Upper lobe of right lung (tissue), 1 donor: ENCODE measurements at places on chromosomes 2 and 18. TPM values are rescaled to one million over a fixed set of nuclear protein-coding genes. Genes with fewer than 3 reads are reported as not detected.

DNA sequence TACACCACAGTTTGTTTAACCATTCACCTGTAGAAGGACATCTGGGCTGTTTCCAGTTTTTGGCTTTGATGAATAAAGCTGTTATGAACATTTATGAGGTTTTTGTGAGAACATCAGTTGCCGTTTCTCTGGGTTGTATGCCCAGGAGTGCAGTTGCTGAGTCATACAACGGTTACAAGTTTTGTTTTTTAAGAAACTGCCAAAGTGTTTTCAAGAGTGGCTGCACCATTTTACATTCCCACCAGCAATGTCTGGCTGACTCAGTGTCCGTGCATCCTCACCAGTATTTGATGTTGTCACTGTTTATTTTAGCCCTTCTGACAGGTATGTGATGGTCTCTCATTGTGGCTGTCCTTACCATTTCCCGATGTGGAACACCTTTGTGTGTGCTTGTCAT is 48.0 kb upstream of the GPR17 start:
- DNase-seq: no peak

GRCh38 chr18:39724652-39725051 is 2159.1 kb upstream of the CELF4 start:
- DNase-seq: no peak

- DNase-seq: no peak
Observed at GRCh38 chr2:100136310-100136709, 6.1 kb downstream of the AFF3 start.

- DNase-seq: no peak
Observed at GRCh38 chr18:9552191-9552590, 62.2 kb downstream of the PPP4R1 start.

Gene UGT1A8
- total RNA-seq: not detected

DNA sequence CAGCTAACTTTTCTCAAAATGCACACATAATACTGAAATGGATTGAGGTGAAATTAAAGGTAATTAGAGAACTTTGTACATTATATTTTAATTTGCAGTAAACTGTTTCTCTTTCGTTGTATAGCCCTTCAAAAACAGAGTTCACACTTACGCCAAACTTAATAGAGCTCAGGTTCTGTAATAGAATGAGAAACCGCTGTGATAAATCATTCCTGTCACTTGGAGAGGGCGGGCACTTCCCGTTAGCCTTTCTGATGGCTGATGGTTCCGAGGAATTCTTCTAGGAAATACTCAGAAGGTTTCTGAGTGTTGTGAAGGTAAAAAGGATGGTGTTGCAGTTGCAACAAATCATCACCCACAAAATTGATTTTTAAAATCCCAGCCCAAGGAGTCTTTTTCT is 155.8 kb upstream of the ALKAL2 start:
- no peak for DNase-seq

GRCh38 chr2:212032536-212033219 is 505.9 kb downstream of the ERBB4 start:
- no peak for DNase-seq

DNA sequence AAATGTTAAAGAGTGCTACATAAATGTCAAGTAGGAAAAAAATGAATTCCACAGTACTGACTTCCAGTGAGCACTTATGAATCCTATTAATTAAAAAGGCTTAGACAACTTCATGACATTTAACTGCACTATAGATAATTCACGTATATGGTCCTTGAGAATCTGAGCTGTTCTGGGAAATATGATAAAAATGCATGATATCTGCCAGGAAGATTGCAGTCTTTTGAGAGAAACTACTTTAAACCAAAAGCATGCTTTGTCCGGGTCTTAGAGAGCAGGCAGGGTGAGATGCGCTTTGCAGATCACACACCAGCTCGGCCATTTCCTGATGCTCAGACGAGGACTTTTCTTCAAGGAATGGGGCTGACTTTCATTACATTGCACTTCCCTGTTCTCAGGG is 42.6 kb downstream of the CMPK2 start:
- DNase-seq: no peak

Gene EGR4
- total RNA-seq: not detected

DNA sequence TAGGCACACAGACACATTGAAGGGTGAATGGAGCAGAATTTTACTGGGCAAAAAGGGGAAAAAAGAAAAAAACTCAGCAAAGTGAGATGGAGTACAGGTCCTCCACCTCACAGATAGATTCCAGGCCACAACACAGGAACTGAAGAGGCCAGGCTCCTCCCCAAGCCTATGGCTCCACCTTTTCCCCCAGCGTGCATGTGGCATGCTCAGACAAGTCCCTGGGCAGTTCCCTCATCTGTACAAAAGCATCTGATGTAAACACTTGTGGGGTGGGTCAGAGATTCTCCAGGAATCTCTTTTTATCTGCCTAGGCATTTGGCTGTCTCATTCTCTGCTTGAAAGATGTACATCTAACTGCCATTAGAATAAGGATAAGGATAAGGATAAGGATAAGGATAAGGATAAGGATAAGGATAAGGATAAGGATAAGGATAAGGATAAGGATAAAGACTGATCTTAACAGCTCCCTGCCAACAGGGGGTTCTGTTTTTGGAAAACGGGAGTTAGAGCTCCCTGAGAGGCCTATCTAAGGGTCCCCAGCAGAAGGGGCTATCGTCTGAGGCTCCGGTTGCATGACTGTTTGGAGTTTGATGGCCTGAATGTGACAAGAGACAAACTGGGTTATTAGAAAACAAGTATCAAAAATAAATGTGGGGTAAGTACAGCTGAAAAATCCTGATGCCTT is 17.2 kb upstream of the ASXL3 start:
- no peak for DNase-seq

DNA sequence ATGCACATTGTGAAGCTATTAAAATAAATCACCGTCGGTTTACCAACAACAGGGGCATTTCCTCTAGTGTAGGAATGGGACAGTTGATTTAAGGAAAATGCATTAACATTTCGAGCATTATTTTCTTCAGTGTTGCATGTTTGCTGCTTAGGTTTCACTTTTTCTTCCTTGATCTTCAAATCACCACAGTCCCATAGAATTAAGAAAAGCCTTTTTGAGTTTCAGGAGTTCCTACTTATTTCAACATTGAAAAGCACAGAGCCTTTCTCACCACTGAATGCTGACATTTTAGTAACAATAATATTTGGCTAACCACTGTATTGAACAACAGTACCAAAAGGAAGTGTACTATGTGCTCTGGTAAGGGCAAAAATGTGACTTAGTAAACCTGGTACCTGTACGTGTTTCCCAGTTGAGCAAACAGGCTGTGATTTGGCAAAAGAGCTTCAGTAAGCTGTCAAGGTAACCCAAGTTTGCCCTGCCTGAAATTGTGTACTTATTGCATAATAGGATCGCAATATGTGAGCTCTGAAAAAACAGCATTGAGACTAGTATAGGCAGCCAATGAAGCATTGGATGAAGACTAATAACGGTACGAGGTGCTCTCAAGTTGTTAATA is 2.2 kb downstream of the LRRTM4 start:
- DNase-seq: no peak

DNA sequence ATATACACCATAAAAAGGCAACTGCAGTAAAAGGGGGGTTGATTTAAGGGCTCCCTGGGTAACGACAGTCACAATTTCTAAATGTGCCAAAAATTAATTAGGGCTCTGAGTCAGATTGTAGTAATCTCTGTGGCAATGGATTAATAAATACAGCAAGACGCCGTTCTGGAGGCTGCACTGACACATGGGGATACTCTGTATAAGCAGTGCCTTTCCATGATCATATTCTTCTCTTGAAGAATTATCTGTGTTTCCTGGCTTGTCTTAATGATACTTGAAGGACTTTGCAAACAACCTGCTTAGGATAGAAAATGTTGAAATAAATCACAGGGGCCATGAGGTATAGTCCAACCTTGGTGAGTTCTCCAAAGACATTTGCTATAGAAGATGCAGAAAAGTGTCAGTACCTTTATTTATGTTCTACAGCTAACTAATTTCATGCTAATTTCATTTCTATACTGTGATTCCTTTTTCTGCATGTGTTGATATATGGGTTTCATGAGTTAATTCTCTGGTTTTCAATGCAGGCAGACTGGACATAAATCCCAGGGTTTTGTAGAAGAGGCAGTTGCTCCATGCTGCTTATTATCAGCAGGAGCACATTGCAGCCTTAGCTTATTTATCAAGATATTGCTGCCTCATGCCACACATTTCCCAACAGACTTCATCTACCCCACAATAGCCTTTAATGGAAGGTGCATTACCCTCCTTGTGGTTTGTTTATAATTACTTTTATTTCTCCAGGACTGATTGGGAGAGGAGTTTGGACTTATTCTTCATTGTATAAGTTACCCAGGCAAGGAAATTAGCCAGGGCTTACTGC is 54.8 kb downstream of the HNMT start:
- no peak for DNase-seq

- no peak for DNase-seq
Observed at GRCh38 chr2:138373993-138374408, 127.6 kb upstream of the SPOPL start.

- no peak for DNase-seq
Observed at GRCh38 chr2:3536682-3537632, 17.6 kb upstream of the ADI1 start.

GRCh38 chr2:132951008-132951714 is 281.2 kb upstream of the LYPD1 start:
- DNase-seq: no peak

Gene KYNU
- 34.5 TPM for total RNA-seq

DNA sequence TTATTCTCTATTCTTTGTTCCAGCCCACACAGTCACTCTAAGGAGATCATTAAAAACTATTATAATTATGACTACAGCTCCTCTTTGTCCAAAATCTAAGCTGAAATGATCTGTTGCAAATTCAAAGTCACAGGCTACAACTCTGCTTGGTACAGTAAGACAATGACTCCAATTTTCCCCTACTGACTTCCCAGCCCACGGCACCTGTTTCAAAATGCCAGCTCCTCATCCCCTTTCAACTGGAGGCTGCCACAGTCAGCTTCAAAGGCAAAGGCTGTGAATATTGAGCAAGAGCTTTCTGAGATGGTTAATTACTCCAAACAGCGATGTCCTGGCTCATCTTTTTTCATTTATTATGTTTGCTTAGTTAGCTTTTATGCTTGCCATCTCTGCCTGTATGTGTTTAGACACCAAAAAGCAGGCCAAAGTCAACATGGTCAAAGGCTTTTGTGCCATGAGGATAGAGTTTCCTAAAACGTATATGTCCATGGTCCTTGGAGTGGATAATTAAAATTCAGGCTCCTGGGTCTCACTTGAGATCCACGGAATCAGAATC is 141.1 kb downstream of the DOCK10 start:
- DNase-seq: no peak

- no peak for DNase-seq
Observed at GRCh38 chr2:182412858-182413257, 14.0 kb downstream of the PDE1A start.

- DNase-seq: no peak
Observed at GRCh38 chr2:71892896-71893295, 254.8 kb downstream of the CYP26B1 start.

Gene KATNAL2
- 3.1 TPM for total RNA-seq

DNA sequence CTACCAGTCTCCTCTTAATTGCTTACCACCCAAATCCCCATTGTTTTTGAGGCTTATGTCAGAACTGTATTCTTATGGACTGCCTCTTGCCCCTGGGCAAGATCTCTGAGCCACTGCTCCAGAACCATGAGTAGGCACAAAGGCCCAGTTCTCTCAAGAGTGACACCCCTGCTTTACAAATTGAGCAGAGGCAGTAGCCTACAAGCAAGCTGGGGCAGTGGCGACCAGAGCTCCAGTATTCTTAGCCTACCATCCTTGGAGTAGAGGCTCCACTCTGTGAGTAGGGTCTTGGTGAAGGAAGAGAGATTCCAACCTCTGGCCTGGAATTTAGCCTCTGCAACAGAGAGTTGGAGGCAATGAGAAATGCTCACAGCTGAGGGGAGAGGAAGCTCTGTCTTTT is 36.5 kb downstream of the WDR75 start:
- DNase-seq: no peak

Gene TET3
- total RNA-seq: 19.9 TPM

DNA sequence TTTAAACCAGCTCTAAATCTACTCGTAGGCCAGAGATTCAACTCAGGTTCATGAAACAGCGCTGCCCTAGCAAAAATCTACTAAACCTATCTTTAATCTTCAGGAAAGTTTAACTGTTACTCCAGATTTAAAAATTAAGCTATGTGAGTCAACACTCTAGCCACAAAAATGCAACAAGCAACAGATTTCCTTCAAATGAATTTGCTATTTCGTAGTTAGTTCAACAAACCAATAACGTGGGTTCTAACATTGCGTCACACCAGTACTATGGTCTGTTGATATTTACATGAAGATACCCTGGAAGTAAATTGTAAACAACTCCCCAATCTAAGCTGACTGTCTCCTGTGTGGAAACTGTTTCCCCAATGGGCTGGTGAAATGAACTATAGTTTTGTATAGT is 71.2 kb downstream of the FIGN start:
- no peak for DNase-seq

DNA sequence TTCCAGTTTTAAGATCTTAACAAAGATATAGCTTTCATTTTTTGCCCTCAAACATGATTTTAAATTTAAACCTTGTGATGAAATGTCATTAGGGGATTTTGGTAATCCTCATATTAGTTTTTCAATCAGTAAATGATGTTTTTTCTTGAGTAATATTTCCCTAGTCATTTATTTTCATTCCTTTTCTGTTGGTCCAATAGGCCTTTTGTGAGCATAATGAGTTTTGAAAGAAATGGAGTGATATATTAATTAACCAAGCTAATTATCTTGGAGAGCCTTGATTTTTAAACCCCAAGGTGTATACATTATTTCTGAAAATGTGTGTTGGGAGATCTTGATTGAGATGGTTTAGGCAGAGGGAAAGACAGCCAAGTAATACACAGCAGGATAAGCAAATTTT is 46.3 kb downstream of the DCC start:
- no peak for DNase-seq

Gene TMEM17
- 2.0 TPM for total RNA-seq

DNA sequence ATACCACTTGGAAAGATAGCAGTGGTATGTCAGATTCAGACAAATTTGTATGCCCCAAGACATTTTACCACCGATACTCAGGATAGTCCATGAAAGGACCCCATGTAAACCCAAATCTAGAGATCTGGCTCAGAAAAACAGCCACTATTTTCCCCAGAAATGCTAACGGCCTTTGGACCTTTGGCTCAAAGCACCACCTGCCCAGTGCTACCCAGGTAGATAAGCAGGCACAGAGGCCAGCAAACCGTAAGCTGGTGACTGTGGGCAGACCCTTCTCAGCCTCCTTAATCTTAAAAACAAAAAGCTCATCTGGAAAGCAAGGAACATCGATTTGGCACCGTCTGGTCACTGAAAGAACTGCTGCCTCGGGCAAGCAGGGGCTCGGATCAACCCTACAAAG is 61.4 kb upstream of the GREB1L start:
- no peak for DNase-seq

Gene ARHGAP25
- total RNA-seq: 31.8 TPM

Gene MYOM1
- 2.5 TPM for total RNA-seq

DNA sequence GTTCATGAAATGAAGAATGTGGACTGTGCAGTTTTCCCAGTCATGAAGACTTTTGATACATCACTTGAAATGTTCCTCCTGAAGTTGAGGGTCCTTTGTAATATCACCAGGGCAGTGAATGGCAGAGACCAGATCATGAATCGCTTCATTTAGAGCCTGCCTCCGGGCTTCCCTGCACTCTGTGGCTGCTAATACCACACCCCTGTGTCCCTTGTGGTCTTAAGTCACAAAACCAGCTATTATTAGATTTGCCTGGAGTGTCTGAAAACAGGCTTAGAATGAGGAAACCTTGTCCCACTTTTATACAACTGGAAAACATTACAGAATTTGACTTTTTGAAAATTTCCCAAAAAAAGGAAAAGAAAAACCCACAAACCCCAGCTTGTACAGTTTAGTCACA is 147.9 kb downstream of the MGAT5 start:
- DNase-seq: no peak
